ENCODE measurements at places on chromosomes 3 and 15.

DNA sequence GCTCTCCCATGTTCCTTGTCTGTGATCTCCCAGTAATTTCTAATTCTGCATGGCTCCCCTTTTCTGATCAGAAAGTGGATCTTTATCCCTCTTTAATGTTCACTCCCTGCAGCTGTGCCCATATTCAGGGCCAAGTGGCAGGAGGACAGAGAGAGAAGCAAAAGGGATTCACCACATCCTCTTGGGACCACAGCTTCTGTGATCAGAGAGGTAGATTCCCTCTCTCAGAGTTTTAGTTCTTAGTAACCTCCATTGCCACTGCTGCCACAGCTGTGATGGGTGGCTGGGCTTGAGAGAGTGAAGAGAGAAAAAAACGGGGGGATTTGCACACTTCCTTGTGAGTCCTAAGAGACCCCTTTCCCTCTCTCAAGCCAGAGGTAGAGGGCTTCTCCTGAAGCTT, 49.2 kb downstream of the GLCE start:
- DNase-seq: no peak

DNA sequence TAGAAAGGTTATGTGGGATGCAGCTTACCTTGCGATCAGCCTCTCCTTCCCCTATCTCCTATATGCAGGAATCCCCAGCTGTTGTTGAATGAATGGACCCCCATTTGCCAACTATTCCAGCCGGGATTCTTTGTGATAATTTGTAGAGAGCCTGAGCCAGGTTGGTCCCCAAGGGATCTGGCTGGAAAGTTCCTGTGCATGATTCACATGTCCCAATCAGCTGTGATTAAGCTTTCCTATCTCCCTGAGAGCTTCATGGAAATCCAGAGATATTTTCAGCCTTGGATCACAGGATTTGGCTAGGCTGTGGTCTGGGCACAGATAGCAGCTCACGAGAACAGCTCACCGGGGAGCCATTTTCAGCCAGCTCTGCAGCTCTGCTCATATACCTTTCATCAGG, 76.7 kb downstream of the ARNT2 start:
- DNase-seq: peak; percentile 74

DNA sequence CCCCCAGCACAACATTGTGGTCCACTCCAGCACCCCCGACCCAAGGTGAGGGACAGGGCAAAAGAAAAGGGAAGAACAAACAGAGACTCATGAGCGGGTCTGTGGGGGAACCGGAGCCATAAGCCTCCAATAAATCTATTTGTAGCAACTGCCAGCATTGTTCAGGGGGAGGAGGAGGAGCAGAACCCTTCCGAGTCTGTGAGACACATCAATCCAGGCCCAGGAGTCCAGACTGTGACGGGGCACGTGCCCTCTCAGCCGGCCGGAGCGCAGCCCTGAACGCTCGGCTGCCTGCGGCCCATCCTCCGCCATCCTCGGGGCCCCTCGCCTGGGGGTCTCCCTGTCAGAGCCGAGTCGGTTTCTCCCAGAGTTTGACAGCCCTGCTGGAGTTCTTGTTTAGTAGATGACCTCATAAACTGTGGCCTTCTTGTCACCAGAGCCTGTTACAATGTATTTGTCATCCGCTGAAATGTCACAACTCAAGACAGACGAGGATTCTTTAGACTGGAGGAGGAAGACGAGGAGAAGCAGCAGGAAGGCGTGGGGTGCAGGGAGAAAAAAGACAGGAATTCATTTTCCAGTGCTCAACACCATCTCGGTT, 47.9 kb downstream of the TLE3 start:
- no peak for DNase-seq

DNA sequence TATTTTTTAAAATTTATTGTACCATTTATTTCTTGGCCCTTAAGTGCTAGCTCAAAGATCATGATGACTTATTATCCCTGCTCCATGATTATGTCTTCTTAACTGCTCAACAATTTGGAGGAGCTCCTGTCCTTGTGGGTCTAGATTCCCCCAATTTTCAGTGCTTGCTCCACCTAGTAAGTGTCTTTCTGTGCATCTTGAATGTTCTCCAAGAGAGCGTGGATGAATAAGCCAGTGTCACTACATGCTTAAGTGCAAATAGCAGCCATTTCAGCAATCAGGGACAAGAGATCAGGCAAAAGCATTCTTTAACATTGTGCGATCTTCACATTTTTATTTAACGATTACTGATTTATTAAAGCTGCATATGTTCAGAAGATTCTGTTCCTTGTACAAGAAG, 99.4 kb downstream of the ALCAM start:
- DNase-seq: no peak

- DNase-seq: no peak
Measured at GRCh38 chr3:40864146-40864782, 335.0 kb upstream of the CTNNB1 start.

GRCh38 chr3:47664519-47664918, 85.9 kb upstream of the CSPG5 start:
- DNase-seq: no peak

DNA sequence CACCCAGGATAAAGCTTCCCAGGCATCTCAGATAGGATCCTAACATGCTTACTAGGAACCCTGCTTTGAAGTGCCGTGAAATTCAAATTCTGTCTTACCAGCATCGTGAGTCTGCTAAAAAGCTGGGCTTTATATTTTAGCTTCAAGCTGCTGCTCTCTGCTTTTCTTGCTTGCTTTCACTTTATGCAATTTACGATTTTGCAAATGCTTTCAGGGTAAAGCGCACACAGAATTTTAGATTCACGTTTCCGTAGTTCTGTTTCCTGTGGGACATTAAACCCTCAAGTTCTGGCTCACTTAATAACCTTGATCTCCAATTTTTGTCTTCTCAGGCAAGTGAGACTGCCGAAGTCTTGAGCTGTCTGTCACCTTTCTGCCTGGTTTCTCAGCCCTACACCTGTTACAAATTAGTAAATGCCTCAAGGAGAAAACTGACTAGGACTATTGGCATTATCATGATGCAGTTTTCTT, 170.5 kb upstream of the TGFBR2 start:
- DNase-seq: no peak

GRCh38 chr15:75368689-75369239, 357 bp upstream of the MAN2C1 start:
- DNase-seq: no peak

DNA sequence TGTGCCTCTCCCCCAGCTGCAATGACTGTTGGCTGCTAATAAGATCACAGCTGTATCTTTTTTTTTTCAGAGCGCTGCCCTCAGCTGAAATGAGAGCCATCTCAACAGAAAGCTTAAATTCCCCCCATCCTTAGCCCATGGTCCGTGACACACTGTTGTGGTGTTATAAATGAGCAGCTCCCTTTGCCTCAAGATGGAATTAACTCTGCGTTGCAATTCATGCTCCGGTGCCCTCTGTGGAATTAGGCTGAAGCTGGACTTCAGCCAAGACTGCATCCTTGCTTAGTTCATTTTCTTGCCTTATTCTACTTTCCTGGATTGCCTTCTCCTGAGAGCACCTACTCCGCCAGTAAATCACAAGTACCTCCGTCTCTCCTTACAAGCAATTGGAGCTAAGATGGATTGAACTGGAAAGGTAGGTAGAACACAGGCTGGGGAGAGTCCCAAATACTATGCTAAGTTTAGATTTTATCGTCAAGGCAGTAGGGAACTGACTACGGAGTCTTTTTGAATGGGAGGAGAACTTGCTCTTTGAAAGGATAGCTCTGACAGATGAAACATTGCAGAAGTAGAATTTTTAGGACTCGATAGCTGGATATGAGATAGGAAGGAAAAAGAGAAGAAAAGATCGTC, 39.0 kb upstream of the THRB start:
- DNase-seq: no peak

- no peak for DNase-seq
Measured at GRCh38 chr3:143552851-143553250, 295.4 kb downstream of the SLC9A9 start.

DNA sequence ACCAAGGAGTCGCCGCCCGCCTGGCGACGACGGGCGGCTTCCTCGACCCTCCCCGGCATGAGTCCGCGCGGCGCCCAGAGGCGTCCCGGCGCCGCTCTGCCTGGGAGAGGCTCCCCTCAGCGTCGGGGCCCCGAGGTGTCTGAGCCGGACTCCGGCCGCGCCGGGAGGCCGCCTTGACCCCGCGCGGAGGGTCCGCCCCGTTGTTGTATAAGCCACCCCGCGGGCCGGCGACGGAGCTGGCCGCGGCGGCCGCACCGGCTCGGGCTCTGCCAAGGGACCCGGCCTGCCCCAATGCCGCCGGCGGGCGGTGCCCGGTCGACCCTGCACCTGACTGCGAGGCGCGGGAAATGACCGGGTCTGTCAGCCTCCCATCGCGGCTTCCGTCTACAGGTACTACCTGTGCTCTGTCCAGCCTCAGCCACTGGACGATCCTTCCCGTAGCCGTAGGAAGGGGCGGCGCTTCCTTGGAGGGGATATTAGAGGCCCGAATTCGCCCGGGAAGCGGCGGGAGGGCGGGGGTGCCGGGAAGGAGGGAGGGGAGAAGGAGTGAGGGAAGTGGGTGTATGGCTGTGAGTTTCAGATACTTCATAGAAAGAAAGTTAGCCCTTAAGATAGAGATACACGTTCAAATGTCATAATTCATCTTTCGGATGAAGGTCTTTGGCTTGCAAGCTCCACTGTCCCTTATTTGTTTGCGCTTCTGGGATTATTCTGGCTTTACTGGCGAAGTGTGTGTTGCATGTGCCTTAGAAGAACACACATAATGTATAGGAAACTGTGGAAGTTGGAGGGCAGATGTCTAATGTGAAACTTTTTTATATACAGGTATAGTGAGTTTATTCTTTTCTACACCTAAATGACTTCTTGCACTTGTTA, 620 bp downstream of the ABHD5 start:
- DNase-seq: no peak

DNA sequence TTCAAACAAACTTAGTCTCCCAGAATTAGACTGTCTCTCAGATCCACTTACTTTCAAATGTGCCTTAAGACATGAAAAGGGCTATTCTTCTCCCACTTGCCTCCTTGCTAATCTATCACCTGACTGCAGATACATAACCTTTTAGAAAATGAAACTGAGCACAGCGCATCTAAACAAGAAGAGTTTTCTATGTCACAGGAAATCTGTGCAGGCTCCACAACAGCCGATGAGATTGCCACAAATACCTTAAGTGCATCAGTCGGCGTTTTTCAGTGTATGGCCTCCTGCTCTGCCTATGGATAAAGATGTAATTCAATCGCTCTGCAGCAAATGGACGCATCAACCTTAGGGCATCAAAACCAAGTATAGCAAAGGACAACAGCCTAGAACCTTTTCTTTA, 544.2 kb downstream of the FOXP1 start:
- DNase-seq: no peak

GRCh38 chr15:47728886-47729285, 11.6 kb downstream of the SEMA6D start:
- DNase-seq: no peak

DNA sequence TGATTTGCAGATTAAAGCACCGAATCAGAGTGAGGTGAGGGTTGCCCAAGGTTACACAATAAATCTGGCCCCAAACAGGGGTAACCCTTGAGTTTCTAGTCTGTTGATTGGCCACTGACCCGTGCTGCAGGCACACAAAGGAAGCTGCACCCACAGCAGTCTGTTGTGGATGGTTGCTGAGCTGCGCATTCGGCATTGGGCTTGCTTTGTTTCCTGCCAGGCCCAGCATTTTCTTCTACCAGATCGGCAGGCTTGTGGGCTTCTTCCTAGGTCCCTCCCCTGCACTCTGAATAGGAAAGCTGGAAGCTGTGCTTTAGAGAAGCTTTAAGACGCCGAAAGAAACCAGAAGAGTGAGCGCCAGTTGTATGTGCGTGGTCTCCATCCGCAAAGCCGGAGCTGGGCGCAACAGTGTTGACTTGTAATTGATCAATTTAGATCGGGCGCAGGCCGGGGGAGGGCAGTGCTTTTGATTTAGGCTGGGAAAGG, 12.1 kb downstream of the B3GNT5 start:
- no peak for DNase-seq

- no peak for DNase-seq
Measured at GRCh38 chr3:193132964-193133363, 108.1 kb upstream of the PLAAT1 start.

DNA sequence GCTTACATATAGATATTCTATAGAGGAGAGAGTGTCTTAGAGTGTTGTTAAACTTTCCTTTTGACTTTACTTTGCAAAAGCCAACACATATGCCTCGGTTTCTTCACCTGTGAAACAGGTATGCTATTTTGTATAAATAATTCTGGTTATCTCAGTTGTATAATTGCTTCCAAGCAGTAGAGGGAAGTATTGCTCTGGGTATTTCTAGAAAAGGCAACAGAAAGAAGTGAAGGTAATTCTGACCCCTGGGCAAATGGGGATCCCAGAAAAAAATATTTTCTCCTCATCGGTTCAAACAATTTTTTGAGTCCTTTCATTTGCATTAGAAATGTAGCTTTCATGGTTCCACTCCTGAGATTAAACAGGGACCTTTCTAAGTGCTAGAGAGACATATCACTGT, 216.5 kb upstream of the SEMA6D start:
- DNase-seq: no peak

All from AG04450 (cell line).